NCI-H524 (cell line): ENCODE measurements at places on chromosomes 5 and 9.

DNA sequence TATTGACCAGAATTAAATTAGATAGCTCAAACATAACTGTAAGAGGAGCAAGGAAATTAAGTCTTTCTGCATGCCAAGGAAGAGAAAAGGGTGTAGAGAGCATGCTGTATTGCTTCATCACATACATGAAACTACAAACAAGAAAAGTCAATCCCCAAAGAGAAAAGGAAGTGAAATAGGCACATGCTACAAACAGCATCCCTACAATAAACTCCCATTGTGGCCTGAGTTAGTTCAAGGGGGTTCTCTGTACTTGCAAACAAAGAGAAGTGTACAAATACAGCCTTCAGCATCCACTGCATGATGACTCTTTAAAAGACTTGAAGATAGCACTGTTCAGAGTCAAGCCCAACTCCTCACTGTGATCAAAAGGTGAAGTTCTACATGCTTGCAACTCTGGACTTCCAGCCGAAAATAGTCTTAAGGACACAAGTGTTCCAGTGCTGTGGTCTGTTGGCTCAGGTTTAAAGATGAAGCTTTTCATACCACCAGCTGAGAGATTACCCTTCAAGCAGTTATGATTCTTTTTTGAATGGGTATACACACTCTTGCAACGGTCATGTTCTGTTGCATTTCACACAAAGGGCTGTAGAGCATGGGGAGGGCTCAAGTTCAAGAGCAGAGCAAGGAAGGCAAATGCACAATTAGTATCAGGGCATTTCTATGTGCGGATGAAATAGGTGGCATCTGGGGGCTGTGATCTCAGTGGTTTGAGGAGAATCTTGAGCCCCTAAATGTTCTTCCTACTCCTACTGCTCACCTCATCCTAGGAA lies 534.5 kb downstream of the EBF1 start:
- no peak for DNase-seq

GRCh38 chr9:94860678-94861588 lies 134.4 kb downstream of the AOPEP start:
- DNase-seq = no peak

DNA sequence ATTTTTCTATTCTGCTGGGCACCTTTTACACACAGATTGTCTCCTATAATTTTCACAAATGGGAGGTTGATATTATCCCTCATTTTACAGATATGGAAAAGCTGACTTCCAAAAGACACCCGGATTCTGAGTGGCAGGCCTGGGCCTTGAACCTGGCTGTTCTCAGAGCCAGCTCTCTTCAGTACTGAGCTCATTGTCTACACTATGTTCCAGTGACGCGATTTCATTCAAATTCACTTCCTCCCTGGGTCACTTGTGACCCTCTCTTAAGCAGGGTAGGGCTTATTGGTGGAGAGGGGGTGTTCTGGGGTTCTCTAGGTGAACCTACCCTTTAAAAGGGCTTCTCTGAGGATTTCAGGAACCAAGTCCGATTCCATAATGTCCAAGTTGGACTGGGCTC lies 70.2 kb downstream of the ANKRD33B start:
- DNase-seq = no peak

DNA sequence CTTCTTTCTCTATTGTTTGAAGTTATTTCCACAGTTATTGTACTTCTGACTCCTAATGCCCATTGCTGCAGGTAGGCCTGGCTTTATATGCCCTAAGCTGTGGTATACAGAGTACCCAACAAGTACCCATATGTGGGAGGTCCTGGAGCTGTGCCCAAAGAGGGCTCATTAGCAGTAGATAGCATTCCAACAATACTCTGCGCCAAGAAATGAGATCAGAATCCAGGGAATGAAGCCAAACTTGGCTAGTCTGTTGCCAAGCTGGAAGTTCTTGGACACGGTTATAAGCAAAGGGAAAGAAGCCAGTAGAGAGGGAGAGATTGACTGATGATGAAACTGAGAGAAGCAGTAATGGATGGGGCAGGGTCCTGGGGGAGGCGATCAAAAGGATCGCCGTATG lies 29.7 kb upstream of the FAM169A start:
- no peak for DNase-seq

- no peak for DNase-seq
Observed at GRCh38 chr9:103243553-103243952, 248.4 kb downstream of the CYLC2 start.
